A549 treated with CpdA at 1 μM for 4 hours (cell line): ENCODE measurements at places on chromosomes 12 and 14. TPM values are rescaled to one million over a fixed set of nuclear protein-coding genes. Genes with fewer than 3 reads are reported as not detected.

LMNTD1 gene
- total RNA-seq = not detected in 5 replicates

FITM1 gene
- 0.13 TPM in 1 of 5 replicates, not detected in the others for total RNA-seq

PYM1 gene
- 34.5 to 41.3 TPM (median 37.6 TPM) in 5 replicates for total RNA-seq

ATN1 gene
- total RNA-seq = 48.9 to 77.1 TPM (median 73.0 TPM) in 5 replicates

PPP2R5E gene
- total RNA-seq = 24.6 to 27.3 TPM (median 26.1 TPM) in 5 replicates

CCDC175 gene
- total RNA-seq = not detected in 5 replicates

ALX1 gene
- total RNA-seq = 5.6 to 6.5 TPM (median 5.8 TPM) in 5 replicates

NGB gene
- not detected in 5 replicates for total RNA-seq

CPNE6 gene
- not detected in 5 replicates for total RNA-seq

LRP6 gene
- total RNA-seq = 11.7 to 18.9 TPM (median 18.7 TPM) in 5 replicates

PTHLH gene
- 35.4 to 41.5 TPM (median 39.0 TPM) in 5 replicates for total RNA-seq
